ENCODE measurements at places on chromosomes 1 and 21. TPM values are rescaled to one million over a fixed set of nuclear protein-coding genes. Genes with fewer than 3 reads are reported as not detected.

DNA sequence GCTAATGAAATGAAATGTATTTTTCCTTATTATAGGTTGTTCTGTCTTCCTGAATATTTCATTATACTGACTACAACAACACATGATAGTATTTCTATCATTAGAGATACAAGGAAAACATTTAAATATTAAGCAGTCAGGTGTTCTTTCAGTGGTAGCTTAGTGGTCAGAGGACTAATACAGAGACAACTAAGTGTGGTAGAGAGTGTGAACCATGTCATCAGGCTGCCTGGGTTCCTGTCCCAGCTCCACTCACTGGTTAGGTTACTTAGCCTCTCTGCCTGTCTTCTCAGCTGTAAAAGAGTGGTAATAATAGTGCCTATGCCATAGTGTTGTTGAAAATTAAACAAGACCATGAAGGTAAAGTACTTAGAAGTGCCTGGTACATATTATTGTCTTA lies 3.9 kb downstream of the UAP1 start:
- DNase-seq: no peak

DNA sequence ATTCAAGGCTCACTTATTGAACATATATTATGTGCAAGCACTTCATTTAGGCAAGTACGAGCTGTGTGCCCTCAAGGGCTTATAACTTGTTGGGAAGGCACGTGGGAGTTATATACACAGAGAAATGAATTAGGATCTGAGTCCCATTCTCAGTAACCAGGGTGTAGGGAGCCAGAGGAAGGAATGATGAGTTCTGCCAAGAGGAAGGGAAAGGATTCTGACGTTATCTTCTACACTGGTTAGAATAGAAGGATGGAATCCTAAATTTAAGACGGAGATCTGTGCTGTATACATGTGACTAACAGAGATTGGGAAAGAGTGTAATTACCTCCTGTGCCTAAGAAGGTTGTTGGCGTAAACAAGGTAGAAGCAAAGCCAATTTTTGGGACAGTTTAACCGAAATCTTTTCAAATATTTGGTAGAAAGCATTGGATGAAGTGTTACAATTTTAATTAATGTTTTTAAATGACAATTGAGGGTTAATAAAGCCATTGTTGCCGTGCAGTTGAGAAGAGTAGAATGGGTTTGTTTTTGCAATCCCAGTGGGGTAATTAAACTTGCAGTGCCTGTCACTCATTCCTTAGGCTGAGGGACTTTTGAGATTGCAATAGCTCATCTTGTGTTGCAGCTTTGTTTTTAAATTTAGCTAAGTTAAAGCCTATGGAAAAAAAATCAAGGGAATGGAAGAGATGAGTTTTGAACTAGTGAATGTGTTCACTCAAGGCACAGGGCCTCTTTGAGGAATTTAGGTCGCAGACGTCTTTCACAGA lies 177.2 kb downstream of the NFIA start:
- DNase-seq: no peak

- DNase-seq: no peak
Measured at GRCh38 chr1:4571263-4571662, 83.1 kb upstream of the AJAP1 start.

- no peak for DNase-seq
Measured at GRCh38 chr1:53417074-53417511, 42.1 kb upstream of the DMRTB1 start.

DNA sequence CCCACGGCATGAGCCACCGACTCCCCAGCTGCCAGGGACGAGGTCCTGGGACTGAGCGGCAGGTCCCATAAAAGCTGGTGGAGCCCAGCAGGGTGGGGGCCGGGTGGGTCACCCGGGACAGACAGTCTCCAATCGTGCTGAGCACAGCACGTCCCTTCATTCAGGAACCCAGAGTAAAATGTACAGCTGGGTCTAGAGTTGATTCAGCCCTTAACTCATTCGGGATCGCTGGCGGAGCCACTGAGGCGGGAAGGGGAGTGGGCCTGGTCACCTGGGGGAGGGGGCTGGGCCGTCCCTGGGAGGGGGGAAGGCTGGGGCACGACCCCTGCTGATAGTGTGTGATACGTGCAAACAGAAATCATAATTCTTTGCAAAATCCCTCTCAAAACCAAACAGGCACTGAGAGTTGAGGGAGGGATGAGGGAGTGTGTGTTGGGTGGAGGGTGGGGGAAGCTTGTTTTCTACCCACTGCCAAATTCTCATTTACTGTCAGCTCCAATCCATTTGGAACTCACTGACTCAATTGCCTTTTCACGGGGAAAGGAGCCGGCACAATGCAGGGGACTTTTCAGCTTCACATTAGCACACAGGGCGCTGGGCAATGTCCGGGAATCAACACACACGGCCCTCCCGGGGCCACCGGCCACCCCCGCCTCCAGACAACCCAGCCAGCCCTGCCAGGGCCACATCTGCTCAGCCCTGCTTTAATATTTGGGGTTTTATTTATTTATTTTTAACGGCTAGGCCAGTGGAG lies 13.8 kb downstream of the CASZ1 start:
- peak; percentile 18 for DNase-seq

DNA sequence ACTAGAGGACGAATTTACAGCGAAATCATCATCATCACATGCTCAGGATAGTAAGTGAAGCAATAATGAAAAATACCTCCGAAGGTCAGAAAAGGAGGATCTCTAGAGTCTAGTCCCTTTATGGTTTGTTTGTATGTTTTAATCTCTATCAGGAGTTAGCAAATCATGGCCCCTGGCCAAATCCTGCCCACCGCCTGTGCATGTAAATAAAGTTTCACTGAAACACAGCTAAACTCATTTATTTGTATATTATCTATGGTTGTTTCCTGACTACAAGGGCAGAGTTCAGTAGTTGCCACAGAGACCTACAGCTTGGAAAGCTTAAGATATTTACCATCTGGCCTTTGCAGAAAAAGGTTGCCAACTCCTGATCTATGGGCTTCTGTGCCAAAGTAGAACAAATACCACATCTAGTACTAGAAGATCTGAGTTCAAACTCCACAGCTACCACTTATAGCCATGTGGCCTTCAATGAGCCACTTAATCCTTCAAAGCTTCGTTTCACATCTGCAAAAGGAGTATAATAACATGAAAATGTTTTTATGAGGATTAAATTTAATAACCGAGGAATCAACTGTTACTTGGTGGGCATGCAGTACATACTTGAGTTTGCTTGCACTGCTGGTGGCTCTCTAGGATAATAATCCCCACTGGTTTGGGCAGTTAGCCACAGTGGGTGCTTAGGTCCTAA lies 94.0 kb upstream of the KIF26B start:
- peak; percentile 42 for DNase-seq

- DNase-seq: no peak
Measured at GRCh38 chr1:51901151-51901550, 22.6 kb upstream of the NRDC start.

GRCh38 chr1:29960876-29961275 lies 724.6 kb downstream of the PTPRU start:
- DNase-seq: no peak

- no peak for DNase-seq
Measured at GRCh38 chr1:234962340-234962989, 166.2 kb downstream of the TOMM20 start.

DNA sequence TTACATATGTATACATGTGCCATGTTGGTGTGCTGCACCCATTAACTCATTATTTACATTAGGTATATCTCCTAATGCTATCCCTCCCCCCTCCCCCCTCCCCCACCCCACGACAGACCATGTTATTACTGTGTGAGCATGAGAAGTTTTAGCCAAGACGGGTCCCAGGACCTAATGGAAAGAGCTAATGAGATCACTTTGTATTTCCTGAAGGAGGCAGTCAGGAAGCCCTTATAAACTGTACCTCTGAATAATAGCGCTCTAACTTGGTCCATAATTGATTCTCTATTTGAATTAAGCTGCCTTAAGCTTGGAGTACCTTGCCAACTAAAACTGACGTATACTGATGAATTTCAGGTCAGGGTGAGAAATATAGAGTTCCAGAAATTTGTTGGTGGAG lies 4.1 kb upstream of the NEGR1 start:
- no peak for DNase-seq

DNA sequence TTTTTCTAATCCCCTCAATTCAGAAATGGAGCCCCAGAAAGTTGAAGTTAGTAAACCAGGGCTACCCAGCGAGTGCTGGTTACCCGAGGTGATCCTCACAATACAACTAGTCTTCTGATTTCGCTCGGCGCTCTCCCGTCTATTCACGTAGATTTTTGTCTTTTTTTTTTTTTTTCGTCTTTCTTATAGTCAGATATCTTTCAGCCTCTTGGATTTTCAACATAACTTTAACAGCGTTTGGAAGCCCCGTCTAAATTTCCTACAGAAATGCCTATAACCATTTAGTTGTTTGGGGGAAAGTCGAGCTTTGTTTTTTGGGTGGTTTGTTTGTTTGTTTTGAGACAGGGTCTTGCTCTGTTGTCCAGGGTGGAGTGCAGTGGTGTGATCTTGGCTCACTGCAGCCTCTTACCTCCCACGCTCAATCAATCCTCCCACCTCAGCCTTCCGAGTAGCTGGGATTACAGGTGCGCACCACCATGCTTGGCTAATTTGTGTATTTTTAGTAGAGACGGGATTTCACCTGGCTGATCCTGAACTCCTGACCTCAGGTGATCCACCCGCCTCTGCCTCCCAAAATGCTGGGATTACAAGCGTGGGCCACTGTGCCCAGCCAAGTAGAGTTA lies 818 bp upstream of the TMEM50B start:
- DNase-seq: no peak

DNA sequence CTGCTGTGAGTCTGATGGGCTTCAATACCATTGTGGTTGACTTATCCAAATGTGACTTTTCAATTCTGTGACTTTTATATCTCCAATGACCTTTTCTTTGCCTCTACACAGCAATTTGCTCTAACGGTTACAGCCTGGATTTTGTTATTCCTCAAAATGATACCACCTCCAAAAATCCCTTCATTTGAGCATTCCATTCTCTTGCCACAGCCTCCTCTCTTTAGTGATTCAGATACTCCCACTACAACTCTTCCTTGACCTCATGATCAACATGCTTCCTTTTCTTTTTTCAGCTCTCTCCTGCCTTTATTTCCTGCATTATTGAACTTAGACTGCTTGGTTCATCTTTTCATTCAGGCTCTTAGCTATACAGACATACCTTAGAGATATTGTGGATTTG lies 16.6 kb upstream of the IL19 start:
- no peak for DNase-seq

DNA sequence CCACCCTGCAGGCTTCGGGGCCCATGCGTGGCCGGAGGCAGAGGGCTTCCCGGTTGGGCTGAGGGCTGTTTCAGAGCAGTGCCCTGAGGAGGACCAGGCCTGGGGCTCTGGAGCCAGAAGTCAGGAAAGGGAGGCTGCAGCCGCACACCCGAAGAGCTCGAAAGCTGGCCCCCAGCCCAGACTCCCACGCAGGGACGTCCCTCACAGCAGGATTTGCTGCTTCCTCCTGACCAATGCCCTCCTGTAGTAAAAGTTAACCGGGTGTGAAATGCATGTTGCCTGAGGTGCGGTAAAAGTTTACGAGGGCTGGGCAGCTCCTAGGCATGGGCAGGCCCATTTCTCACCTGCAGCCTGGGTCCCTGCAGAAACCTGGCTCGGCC lies 101.5 kb upstream of the ARHGEF16 start:
- no peak for DNase-seq

DNA sequence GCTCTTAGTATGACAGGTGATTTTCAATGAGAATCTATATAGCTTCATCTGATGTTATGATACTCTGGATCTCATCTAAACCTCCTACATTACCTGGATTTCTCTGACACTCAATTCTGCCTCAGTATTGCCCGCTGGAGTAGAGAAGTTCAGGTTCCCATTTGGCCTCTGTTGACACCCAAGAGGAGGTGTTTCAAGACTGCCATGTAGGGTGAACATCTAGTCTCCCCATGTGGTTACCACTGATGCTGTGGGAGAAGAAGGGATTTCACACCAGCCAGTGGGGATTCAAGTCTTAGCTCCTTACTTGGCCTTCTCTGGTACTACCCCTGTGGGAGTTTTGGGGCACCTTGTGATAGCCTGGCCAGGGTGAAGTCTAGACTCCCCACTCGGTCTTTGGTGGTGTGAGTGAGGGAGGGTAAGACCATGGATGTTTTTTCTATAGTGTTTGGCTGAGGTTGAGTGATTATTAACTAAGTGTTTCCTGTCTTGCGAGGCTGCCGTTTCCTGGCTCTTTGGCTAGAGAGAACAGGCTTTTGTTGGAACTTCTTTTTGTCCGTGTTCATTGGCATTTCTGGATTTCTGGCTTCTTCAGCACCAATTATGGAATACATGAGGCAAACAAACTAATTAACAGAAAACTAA lies 90.7 kb downstream of the RHOU start:
- no peak for DNase-seq

- DNase-seq: no peak
Measured at GRCh38 chr1:187009320-187009719, 180.6 kb downstream of the PLA2G4A start.

- no peak for DNase-seq
Measured at GRCh38 chr1:220828950-220829586, 42.4 kb downstream of the MTARC1 start.

Gene OR10J1
- not detected for total RNA-seq

Gene FTCD
- total RNA-seq: 0.73 TPM

Gene S100A10
- 1.8 TPM for total RNA-seq

Gene CNR2
- total RNA-seq: not detected

Gene EDARADD
- 1.3 TPM for total RNA-seq

Gene KRTAP11-1
- total RNA-seq: not detected

Gene TSSK3
- 1.8 TPM for total RNA-seq

Gene NEK2
- total RNA-seq: 10.3 TPM

All from cerebellum (tissue), 4 donors.